ENCODE measurements at places on chromosomes 6 and 20.

DNA sequence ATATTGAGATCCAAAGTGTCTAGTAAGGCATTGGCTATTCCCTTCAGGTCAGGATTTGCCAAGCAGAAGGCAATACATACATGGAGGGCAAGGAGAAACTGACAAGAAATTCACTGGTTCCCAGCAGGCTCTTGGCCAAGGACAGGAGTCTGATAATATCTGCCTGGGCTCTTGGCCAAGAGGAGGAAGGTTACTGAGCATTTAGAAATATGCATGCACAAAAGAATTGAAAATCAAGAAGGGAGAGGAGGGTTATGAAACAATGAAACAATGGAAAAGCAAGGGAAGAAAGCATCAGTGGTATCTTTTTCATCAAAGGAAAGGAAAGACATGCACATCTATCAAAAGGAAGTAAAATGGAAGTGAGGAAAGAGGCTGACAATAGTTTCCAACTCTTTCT lies 42.4 kb downstream of the ARHGAP18 start:
- no peak for DNase-seq

DNA sequence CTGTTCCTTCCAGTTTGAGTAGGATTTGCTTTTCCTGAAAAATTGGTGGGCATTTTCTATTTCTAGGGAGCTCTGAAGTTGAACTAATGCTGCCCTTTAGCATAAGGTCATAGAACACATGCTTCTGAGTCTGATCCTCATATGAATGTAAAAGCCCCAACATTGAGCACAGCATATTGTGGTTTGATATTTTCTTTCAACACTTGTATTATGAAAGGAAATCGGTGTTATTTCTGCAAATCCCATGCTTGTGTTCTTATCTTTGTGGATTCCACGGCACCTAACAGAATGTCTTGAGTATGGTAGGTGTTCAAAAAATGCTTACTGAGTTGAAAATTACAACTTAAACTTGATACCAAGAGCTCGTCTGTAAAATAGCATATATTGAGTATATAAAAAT lies 85.8 kb downstream of the TRMT11 start:
- no peak for DNase-seq

DNA sequence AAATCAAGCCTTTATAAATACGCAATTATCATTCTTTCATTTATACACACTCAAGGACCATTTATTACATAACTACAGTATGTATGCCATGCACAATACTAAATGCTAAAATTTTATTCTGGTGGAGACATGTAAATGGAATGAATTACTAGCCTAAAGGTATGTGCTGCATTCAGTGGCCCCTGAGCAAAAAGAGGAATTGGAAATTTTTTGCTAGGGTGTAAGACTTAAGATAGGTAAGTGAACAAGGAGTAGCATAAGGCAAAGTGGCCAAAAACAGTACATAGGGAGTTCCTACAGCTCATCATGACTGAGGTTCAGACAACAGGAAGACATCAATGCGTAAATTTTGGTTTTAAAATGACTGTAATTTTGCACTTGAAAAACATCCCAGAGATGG lies 2.3 kb upstream of the MTFR2 start:
- no peak for DNase-seq

GRCh38 chr20:1280195-1281102 lies 14.4 kb downstream of the SNPH start:
- DNase-seq, result no peak

GRCh38 chr20:9744551-9744950 lies 94.3 kb downstream of the PAK5 start:
- no peak for DNase-seq

DNA sequence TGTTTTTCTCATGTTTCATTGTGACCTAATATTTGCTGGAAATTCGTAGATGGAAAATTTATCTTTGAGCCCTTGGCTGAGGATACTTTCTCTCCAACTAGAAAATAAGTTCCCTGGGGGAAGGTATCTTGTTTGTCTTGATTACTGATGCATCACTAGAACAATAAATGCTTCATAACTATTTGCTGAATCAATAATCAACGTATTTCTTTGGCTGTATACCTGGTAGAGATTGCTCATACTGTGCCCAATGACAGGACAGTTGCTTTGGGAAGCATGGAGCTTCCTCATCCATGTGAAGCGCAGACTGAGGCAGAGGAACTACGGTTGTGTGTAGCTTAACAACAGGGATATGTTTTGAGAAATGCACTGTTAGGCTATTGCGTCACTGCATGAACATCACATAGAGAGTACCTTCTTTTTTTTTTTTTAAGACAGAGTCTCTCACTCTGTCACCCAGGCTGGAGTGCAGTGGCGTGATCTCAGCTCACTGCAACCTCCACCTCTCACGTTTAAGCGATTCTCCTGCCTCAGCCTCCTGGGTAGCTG lies 34.2 kb upstream of the RPN2 start:
- DNase-seq, result no peak

GRCh38 chr20:22472447-22473100 lies 111.8 kb downstream of the FOXA2 start:
- no peak for DNase-seq

DNA sequence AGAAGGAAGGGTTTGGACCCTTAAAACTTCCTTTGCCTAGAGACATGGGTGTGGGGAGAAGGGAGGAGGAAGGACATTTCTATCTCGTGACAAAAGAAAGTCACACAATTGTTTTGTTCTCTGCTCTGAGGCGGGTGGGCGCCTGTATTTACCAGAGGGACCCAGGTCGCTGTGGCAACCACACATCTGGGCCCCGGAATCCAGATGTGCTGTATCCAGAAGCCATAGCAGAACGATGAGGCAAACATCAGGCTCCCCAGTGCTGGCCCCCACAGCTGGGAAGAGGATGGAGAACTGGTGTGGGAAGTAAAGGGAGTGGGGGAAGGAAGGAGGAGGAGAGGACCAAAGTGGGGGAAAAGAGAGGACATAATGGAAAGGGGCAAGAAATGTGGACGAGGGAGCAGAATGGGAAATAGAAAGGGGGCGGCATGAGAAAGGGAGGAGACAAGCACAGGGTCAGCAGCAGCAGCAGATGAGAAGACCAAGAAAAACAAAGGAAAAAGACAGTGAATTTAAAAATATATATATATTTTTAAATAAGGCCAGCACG lies 3.4 kb upstream of the TNXB start:
- DNase-seq, result no peak

DNA sequence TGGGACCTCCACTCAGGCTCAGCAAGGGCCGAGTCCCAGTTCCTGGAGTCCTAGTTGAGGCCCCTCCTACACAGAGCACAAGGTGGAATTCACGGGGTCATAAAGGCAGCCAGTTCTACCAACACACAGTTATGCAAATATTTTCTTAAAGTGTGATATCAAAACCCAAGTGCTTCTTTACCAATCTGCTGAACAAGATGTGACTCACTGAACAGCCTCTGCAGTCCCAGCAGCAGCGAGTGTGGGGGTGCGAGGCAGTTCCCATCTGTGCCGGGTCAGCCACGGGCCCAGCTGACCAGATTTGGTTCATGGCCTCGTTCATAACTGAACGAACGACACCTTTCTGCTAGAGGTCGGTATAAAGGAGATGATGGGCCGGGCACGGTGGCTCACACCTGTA lies 4.5 kb upstream of the TCEA2 start:
- no peak for DNase-seq

DNA sequence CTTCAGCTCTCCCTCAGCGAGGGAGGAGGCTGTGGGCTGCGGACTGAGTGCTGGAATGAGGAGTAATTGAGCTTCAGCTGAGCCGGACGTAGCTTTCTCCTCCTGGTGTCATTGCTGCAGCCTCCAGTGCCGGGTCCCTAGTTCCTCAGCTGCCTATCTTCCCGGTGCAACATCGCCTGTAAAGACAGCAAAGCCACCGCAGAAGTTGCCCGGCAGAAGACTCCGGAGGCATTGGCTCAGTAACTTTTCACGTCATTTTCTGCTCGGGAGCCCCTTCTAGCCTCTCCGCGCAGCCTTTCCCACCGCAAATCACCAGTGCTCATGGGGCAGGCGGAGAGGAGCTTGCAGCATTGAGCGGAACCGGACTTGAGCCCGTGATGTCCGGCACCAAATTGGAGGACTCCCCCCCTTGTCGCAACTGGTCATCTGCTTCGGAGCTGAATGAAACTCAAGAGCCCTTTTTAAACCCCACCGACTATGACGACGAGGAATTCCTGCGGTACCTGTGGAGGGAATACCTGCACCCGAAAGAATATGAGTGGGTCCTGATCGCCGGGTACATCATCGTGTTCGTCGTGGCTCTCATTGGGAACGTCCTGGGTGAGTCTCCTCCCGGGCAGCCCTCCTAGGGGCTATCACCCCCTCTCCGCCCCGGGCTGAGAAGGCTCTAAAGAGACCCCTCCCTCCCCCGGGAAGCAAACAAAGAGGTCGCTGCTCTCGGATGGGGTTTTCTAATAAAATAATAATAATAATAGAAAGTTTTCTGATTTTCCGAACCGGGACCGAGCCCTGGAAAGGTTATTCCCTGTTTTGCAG lies at the start of gene HCRTR2:
Gene HCRTR2, plus strand, starts transcription at position 305 of the 816 bp plus-strand sequence. Its CDS starts 73 bp downstream, at position 378.
- DNase-seq, result no peak

GRCh38 chr20:32891926-32892660 lies 33.4 kb downstream of the EFCAB8 start:
- no peak for DNase-seq

GRCh38 chr6:100617633-100618350 lies 153.1 kb upstream of the SIM1 start:
- DNase-seq, result no peak

GRCh38 chr20:32333988-32334885 lies 23.9 kb upstream of the ASXL1 start:
- DNase-seq, result no peak

GRCh38 chr6:149750136-149750609 lies 632 bp downstream of the PCMT1 start:
- DNase-seq, result no peak

DNA sequence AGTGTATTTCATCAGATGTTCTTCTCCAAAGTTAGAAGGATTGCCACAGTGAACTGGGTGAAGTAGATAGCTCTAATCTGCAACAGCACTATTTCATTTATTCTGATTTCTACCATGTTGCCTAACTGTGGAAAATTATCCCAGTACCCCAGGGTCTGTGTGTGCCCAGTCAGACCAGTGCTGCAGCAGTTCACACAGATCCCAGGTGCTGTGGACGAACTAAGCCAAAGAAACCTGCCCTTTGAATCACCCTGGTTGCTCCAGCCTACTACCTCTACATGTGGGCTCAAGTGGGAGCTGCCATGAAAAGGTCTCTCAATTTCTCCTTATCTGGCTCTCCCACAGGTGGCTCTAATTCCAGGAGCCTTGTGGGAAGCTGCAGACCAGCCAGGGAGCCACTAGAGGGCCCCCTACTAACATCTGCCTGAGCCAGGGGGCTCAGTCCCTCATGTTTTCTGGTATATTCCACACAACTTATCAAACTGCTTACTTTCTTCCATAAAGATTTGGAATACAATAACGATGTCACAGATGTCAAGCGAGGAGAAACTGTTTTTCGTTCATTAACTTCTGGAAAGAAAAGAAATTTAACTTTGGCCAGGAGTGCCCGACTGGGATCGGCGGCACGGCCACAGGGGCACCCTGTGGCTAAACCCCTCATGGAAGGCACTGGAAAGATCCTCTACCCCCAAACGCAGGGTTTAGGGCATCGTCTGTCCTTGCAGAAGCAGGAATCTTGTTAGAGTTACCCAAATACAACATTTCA lies 31.6 kb upstream of the LY86 start:
- DNase-seq, result no peak

DNA sequence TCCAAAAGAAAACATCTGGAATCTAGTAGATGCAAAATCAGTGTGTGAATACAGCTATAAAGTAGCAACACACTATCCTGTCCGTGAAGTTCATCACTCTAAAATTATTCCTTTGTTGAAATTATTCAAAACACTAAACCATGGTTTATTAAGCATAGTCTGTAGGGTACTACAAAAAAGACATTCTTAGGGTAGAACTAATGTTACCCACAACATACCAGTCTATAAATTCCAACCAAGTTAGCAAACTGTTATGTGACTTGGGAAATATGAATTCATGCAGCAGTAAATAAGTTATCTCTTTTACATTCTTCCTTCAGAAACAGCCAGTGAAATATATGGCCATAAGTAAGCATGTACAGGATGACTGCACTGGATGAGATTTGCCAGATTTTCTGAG lies 580.3 kb upstream of the ADGRB3 start:
- no peak for DNase-seq

DNA sequence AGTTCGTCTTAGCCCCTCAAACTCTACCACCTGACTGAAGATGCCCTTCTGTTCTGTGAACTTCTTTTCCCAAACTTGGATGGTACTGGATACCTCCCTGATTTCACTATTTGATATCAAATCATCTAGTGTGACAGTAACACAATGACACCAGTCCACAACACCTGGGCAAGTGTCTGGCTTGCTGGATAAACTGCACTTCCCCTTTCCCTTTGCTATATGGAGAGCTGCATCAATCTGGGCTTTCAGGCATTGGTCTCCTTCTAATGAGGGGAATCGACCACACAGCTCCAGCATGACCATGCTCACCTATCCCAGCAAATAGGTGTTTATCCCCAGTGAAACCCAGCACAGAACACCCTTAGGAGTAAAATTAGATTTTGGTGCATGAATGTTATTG lies 3.1 kb downstream of the F13A1 start:
- no peak for DNase-seq

DNA sequence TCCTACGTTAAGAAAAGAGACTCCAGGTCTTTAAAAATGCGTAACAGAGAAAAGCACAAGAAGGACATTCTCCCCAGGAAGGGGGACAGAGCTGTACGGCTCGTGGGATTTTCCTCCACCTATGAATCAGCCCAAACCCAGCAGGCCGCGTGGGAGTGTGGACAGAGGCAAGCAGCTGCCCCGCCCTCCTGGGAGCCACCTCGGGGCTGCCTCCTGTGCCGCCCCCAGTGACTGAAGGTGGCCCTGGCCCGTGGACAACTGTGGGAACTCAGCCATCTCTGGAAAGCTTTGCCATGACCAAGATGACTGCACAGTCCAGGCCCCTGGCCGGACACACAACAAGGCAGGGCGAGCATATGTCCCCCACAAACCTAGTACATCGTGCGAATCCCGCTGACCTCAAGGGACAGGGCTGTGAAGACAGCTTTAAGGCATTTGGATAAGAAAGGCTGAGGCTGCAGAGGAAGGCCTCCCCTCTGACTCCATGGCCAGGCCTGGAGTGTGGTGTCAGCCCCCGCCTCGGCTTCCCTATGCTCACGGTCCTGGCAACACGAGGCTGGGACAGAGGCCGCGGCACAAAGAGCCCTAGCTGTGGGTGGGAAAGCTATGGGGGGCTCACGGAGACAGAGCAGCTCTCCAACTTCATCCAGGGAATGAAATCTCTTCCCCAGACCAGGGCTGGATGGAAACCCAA lies 26.9 kb downstream of the PXDC1 start:
- no peak for DNase-seq

GRCh38 chr6:133502441-133503335 lies 261.5 kb downstream of the EYA4 start:
- DNase-seq, result no peak

GRCh38 chr6:75196081-75196687 lies 9.7 kb downstream of the COL12A1 start:
- DNase-seq, result no peak

GRCh38 chr6:158996856-158997255 lies 3.1 kb downstream of the RSPH3 start:
- no peak for DNase-seq
